DMS79 treated with DMSO at 0.1 percent for 48 hours (cell line): ENCODE measurements at places on chromosomes 1 and 21.

DNA sequence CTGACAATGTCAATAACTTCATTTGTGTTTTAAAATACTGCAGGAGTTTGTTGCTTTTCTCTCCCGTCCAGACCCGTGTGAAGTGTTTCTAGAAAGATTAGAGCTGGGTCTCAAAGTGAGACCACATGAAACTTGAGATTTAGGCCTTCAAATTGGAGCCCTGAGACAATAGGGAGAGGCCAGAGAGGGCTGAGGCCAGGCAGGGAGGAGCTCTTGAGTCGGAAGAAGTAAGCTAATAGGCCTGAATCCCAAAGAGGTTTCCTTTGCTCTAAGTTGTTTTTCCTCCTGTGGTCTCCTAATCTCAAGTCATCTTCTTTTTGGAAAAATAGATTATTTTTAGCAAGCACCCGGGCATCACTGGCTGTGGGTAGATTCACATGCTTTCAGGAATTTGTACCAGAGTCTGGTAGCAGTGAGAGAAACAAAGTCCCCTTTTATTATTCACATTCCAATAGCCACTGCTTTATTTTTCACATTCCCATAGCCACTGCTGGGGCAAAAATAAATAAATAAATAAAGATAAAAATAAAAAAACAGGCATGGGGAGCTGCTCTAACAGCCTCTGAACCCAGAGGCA lies 25.6 kb downstream of the CD244 start:
- no peak for DNase-seq

DNA sequence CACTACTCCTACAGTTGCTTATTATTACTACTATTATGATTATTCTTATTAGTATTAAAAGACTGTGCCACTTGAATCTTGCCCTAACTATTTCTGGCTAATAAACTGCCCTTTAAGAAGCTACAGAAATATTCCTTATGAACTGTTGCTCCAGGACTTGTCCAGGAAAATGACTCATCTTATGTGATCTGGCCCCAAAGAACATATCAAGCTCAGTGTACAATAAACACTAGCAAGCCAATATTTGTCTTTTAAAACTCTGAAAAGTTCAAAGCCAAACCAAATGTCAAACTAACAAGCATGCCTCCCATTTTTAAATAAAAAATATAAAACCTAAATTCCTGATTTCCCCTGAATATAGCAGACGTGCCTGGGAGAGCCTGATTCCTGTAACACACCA lies 88.7 kb upstream of the SIM2 start:
- DNase-seq = no peak

DNA sequence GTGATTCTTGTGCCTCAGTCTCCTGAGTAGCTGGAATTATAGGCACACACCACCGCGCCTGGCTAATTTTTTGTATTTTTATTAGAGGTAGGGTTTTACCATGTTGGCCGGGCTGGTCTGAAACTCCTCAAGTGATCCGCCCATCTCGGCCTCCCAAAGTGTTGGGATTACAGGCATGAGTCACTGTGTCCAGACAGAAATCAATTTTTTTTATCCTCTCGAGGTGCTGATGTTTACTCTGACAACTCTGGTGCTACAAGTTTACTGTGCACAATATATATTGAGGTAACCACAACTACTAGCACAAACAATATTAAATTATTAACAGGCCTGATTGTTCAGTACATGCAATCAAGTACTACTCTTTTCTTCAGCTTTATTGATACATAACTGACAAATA lies 39.7 kb downstream of the F13B start:
- no peak for DNase-seq

DNA sequence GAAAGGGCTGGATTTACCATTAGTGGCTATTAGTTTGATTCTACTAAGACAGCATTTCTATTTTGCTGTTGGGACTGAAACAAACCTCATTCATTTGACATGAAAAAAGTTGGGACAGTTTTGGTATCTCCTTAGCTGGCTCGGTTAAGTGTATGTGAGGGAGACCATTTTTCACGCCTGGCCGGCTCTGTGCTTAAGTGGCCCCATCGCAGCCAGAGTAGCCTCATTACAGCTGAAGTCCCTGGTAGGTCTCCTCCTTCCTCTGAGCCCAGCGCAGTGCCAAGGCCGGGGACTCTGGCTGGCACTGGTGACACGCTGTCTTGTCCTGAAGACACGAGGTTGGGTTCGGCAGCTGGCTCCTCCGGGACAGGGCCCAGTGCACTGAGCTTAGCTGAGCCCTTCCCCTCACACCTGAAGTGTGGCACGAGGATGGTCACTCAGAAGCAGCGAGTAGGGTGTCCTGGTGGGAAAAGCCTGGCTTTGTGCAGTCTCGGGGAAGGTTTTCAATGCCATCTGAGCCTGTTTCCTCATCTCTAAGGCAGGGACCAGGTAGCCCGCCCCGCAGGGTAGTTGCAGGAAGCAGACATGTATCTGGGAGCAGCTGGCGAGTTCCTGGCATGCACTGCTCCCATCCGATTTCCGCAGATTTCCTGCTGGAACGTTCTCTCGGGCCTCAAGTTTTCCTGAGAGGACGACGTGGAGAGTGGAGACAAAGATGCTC lies 196.5 kb downstream of the DYRK1A start:
- DNase-seq = peak; percentile 35

DNA sequence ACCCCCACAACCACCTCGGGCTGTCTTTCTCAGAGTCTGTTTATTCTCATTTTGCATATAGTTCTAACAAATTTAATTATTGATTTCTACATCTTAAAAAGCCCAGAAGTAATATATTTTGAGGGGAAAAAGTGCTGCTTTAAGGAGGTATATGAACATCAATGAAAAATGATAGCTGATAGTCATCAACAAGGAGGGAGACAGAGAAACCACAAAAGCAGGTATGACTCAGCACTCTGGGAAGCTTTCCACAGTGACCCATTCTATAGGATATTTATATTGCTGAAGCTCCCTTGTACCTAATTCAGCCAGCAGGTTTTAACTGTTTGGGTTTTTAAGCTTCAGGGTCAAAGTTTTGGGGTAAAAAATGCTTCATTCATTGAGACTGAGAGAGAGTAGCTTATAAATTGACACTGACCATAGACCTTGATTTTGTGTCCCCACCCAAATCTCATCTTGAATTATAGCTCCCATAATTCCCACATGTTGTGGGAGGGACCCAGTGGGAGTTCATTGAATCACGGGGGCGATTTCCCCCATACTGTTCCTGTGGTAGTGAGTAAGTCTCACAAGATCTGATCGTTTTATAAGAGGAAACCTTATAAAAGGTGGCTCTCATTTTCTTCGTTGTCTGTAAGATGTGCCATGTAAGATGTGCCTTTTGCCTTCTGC lies 27.4 kb downstream of the VANGL1 start:
- no peak for DNase-seq

DNA sequence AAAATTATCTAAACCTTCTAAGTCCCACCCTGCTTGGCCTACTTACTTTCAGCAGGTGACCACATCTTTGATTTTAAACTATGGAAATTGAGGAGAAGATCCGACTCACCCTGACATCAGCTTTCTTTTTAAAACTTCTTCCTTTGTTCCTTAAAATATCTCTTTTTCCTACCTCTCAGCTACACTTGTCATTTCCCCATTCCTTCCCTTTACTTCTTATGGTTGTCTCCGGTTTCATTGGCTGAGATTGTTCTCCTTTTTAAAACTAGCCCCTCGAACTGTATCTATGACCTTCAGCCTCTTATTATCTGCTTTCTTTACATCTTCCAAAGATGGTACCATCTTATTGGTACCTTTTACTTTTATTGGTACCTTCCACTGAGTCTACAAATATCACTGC lies 87.8 kb upstream of the NRIP1 start:
- no peak for DNase-seq

DNA sequence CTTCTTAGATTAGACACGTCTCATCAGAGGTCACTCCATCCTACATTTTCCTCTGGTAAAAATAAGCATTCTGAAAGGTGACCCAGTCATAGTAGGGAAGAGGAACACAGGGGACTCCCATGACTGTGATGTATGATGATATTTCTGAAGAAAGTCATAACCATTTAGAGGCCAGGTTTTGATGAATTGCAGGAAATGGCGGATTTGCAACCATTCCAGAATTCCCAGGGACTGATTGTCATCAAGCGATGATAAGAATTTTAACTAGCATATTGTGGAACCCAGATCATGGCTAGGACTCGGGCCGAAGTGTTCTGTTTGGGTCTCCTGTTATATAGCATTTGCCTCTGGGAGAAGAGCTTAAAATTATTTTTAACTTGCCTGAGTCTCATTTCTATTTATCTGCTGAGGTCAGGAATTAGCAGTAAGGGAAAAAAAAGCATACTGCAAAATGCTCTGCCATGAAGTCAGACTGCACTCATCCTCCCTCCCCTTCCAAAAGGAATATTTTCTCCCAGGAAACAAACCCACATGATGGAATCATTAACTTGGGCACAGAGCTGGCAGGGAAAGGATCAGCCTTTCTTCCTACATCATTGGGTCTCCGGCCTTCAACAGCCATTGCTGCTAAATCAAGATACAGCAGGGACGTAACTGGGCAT lies 286.7 kb downstream of the HLX start:
- DNase-seq = no peak

- DNase-seq = no peak
Measured at GRCh38 chr1:207825719-207826556, 74.1 kb downstream of the CD46 start.

DNA sequence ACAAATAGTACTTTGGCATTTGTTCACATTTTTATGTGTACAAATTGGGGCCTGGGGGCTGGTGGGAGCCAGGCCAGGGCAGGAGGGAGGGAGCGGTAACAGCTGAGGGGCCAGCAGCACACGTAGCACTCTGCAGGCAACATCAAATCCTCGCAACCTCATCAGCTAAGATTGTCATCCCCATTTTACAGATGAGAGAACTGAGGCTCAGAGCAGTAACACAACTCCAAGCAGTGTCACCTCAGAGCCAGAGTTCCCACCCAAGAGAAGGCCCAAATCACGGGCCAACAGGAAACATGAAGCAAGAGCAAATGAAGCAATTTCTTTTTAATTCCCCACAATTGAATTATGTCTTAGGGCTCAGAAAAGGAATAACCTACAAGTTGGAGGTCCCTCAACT lies 14.1 kb downstream of the IFFO2 start:
- no peak for DNase-seq

DNA sequence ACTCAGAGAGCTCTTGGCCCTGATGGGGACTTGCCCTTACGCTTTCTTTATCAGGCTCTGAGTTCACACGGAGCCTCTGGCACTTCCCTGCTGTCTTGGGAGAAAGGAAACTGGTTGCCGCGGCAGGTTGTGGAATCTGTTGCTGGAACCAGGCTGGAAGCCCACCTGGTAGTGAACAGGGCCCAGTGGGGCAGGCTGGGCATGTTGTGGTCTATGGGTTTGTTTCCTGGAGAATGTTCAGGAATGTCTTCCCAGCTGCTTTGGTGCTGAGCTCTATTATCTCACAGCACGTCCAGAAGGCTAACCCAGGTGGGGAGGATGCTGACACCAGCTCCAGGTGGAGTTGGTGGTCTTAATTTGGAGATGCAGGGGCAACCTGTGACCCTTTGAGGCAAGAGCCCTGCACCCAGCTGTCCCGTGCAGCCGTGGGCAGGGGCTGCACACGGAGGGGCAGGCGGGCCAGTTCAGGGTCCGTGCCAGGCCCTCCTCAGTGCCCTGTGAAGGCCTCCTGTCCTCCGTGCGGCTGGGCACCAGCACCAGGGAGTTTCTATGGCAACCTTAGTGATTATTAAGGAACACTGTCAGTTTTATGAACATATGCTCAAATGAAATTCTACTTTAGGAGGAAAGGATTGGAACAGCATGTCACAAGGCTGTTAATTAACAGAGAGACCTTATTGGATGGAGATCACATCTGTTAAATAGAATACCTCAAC lies 33.3 kb upstream of the TDRD10 start:
- no peak for DNase-seq

DNA sequence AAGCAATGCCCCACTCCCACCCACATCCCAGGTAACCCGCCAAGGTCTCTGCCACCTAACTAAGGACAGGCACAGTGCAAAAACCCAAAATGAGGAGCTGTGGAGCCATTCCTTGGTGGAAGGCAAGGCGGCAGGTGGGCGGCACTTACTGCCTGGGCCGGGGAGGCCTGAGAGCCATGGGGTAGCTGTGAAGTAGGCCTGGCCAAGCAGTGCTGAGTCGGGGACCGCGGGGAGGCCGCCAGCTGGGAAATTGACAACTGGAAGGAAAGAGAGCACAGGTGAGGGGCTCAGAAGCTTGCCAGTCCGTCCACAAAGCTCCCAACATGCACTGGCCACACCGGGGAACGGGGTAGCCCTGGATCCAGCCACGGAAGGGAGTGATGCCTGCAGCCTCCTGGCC lies 85.3 kb downstream of the NPHP4 start:
- DNase-seq = no peak

DNA sequence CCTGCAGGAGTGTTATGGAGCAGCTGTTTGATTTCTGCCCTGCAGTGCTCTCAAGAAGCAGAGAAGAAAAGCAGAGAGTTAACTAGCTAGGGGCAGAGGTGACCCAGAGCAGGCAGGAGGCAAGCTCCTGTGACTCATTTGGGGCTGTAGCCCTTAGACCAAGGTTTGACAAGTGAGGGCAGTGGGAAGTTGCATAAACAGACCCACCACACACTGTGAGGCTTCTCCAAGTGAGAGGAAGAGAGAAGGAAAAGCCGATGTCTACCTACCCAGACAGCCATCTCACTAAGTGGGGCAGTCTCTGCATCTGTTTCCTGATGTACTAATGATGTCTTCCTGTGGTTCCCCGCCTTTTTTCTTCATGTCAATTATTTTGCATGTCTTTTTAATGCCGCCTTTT lies 159.9 kb upstream of the NR5A2 start:
- no peak for DNase-seq

- DNase-seq = peak; percentile 28
Measured at GRCh38 chr1:111030590-111030989, 66.9 kb upstream of the LRIF1 start.
